ENCODE measurements at places on chromosomes 7 and 10.
A peak's percentile ranks its signal among the peaks of the same experiment; 100 is the strongest.

GRCh38 chr7:55099066-55099820 lies 80.4 kb downstream of the EGFR start:
- no peak for DNase-seq

DNA sequence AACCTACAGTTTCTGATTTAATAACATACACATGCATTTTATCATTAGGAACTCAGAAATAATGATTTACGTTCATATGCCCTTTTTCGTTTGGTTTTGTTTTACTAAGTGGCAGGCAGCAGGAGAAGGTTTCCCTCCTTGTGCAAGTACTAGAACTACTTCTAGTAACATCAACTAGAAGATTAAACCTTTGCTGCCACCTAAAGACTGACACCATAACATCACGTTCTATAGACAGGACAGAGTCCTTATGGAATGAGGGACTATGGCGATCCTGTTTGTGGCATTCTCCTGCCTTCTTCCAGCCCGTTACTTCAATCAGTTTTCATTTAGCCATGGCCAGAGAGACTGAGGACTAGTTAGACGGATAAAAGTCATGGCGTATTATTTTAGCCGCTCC lies 53.2 kb downstream of the GAD2 start:
- no peak for DNase-seq

GRCh38 chr10:123119081-123119480 lies 16.7 kb upstream of the HMX3 start:
- DNase-seq: no peak

DNA sequence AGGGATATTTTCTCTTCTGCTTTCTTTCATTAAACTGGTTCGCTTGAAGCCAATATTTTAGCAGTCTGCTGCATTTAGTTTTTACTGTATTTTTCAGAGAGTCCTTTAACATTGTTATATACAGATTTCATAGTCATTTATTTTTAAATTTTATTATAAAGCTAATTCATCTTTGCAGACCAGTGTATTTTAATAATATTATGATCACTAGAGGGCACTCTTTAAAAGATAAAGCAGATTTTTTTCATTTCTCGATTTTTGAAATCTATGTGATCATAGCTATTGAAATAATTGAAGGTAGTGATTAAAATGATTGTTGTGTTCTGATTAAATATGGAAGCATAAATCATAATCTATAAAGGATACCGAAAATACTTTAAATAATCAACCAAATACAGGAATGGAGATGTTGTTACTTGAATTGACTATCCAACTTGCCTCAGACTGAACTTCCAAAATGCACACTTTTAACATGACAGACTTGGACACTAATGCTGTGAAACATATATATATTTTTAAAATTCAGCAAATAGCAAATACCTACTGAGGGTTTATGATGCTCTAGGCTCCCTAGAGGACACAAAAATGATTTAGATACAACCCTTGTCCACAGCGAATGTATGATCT lies 35.2 kb downstream of the ST7 start:
- no peak for DNase-seq

DNA sequence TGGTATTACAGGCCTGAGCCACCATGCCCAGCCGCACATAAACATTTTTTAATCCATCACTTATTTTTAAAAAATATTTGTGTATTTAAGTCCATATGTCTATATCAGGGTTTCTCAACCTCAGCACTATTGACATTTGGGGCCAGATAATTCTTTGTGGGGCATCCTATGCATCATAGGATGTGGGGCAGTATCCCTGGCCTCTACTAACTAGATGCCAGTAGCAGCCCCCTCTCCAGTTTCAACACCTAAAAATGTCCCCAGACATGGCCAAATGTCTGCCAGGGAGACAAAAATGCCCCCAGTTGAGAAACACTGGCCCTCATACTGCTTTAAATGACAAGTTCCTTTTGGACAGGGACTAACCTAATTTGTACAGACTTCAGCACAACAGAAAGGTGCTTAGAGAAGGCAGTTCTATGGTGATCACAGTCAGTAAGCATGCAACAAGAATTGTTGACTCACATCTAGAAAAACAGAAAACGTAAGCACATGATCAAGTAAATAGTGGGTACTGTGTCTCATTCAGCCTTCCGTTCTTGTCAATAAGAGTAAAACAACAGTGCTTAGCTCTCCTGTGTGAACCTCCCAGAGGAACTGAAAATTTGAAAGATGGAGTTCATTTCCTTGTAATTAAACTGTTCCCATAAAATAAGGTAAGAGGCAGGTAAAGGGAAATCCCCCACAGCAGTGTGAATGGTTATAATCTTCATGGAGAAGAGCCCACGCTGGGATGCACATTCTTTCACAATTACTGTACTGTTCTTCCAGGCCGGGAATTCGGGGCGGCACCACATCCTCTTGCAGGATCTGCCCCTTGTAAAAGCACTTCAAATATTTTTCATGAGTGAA lies 17.3 kb upstream of the ADRB1 start:
- no peak for DNase-seq

GRCh38 chr7:99194301-99194700 lies 13.6 kb downstream of the KPNA7 start:
- no peak for DNase-seq

- DNase-seq: no peak
Measured at GRCh38 chr7:134520130-134520529, 7.2 kb upstream of the AKR1B10 start.

DNA sequence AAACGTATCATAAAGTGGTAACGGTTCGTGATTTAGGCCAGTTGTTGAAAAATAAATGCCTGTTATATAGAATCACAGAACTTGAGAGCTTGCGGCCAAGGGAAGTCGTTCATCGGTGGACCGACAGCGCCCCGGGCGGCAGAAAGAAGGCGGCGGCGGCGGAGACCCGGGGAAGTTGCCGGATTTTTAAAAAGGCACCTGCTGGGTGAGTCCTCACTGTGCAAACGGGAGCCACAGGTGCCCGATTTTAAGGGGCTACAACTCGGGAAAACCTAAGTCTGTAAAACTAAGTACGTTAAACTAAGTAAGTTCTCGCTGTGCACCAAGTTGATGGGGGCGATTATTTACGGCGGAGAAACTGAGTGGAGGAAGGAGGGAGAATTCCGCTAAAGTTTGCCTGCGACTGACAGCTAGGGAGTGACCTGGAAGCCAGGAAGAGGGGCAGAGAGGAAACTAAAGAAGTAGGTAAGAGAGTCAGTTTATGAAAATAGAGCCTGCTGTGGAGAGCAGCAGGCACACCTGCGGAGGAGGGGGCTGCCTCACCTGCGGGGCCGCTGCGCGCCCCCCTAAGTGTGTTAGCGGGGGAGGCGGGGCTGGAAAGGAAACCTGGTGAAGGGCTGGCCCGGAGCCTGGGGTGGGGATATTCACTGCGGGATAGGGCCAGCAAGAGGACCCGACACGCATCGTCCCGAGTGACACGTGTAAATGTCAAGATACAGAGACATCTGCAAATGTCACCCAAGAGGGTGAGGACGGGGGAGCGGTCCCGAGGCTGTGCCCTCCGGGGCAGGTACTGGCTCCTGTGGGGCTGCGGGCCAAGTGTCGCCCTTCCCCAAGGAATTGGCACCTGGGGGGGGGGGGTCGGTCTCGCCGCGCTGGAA lies 996 bp downstream of the ADAM12 start:
- peak; percentile 22 for DNase-seq

- DNase-seq: no peak
Measured at GRCh38 chr10:103742824-103743223, 112.6 kb downstream of the SH3PXD2A start.

GRCh38 chr10:11246752-11247467 lies 229.2 kb downstream of the CELF2 start:
- no peak for DNase-seq

- DNase-seq: no peak
Measured at GRCh38 chr10:130804281-130804680, 507.2 kb downstream of the TCERG1L start.

- DNase-seq: no peak
Measured at GRCh38 chr7:109893231-109893630, 1197.7 kb upstream of the LRRN3 start.

- no peak for DNase-seq
Measured at GRCh38 chr10:128596906-128597305, 470.7 kb upstream of the MKI67 start.

DNA sequence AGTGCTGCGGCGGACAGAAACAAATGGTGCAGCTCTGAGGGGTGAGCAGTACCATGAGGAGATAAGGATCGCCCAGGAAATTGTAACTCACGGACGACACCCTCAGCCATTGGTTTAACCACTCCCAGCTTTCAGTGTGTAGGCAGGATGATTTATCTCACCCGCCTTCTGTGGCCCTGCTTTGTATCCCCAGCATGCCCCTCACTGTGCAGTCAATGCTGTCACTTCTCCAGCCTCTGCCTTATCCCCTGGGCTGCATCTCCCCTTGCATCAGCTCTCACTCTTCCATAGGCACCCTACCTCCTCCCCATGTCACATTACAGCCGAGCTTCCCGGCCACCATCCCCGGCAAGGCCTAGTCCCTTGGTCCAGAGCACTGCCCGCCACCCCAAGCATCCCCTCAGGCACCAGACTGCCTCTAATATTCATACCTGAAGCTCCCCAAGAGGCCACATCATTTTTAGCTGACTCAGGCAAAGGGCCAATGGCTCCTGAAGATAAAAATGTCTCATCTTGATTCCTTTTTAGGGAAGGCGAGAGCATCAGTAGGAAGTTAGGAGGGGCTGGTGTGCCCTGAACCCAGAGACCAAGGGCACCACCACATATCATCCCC lies 77.1 kb downstream of the CARD11 start:
- no peak for DNase-seq

- DNase-seq: peak; percentile 4
Measured at GRCh38 chr10:15585303-15585715, 134.4 kb downstream of the ITGA8 start.

DNA sequence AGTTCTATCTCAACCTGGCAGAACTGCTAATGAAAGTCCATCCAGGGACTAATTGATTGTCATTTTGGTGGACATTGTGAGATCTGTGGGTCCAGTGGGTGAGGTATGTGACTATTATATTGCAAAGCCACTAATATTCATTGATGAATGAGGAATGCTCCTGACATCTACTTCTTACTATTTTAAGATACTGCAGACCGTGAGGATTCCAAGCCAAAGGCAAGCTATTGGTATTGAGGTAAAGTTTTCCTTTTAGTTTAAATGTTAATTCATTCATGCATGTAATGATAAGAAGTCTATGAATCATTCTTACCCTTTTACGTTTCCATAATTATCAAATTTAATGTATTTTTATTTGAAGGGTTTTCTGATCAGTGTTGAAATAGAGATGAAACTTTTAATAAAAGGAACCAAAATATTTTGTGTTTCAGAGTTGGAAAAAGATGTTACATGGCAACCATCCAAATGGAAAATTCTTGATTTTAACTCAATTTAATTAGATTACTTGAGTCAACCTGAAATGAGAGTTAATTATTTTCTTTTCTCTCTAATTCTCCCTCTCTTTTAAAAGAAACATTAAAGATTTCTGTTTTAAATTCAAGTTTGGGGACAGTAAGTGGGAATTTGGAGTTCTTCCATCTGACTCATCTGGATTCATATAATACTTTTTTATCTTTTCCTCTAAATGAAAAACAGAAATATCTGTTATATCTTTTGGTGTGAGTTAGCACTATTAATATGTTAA lies 39.6 kb downstream of the NUP205 start:
- DNase-seq: no peak

GRCh38 chr7:11527707-11528106 lies 304.3 kb downstream of the THSD7A start:
- DNase-seq: no peak

DNA sequence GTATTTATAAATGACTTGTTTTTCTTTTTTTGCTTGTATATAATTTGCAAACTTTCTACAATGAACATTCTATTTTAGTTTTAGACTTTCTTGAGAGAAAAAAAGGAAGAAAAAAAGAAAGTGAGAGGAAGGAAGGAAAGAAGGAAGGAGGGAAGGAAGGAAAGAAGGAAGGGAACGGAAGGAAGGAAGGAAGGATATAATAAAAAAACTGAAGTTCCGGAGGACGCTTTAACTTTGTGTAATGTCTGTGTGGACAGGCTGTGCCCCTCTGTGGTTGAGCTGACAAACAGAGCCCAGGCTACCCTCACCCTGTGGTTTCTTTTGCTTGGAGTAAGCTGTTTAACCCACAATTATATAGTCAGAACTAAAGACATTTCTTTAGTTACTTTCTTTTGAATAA lies 108.7 kb downstream of the SEMA3D start:
- DNase-seq: no peak

DNA sequence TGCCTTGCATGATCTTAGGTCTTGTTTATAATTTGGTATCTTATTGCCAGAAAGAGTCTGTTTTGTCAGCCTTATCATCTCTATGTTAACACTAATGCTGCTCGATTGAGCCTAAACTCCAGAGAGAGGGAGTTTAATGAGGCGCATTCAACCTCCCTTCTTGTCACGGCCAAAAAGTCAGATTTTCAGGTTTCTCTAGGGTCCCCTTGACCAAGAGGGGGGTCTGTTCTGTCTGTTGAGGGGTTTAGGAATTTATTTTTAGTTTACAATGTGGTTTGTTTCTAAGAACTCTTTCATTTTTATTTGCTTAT lies 285.7 kb upstream of the VWC2 start:
- DNase-seq: no peak

DNA sequence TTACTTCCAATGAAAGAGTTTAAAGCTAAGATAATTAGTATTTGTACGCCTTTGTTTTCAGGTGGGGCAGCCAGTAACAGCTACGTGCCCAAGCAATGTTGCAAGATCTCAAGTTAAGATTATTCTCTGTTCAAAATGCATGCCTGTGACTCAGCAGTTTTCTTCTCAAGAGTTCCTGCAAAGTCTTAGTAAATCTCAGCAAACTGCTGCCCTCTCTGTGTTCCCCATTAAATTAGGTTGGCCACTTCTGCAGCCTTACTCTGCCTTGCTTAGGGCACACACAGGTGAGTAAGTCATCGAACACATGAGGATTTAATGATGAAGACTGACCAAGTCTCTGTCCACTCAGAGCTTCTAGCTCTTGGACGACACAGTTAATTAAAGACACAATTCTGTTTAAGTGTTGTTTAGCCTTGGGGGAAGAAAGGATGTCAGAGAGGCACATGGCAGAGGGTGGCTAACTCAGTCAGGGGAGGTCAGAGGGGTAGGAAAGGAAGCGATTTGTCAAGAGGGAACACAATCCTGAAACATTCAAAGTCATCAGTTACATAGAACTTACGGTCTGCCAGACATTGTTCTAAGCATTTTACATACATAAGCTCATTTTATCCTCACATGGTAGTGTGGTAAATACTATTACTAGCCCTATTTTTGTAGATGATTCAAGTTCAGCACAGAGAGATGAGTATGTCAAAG lies 20.2 kb upstream of the SLC35G1 start:
- DNase-seq: no peak

GRCh38 chr10:33332183-33333065 lies 2.0 kb downstream of the NRP1 start:
- DNase-seq: no peak

DNA sequence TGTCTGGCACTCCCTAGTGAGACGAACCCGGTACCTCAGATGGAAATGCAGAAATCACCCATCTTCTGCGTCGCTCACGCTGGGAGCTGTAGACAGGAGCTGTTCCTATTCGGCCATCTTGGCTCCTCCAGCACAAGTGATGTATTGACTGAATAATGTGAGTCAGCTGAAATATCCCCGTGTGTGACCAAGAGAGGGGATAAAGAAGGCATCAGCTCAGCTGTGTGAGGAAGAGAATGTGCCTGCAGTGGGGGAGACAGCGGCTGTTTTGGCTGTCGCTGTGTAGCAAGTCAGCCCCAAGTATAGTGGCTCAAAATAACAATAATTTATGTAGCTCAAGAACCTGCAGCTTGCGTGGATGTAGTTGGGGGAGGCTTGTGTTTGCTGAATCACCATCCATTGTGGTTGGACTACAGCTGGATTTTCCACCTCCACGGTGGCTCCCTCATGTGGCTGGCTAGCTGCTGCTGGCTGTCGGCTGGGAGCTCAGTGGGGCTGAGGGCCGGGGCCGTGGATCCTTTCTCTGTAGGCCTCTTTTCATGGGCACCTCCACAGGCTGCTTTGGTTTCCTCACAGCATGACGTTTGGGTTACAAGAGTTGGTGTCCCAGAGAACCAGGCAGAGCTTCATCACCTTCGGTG lies 434.5 kb downstream of the CCSER2 start:
- no peak for DNase-seq

Measured in CD4-positive, alpha-beta T cell treated with Interleukin-10 for 1 hour (primary cell).